ENCODE measurements at places on chromosomes 7 and 10.

DNA sequence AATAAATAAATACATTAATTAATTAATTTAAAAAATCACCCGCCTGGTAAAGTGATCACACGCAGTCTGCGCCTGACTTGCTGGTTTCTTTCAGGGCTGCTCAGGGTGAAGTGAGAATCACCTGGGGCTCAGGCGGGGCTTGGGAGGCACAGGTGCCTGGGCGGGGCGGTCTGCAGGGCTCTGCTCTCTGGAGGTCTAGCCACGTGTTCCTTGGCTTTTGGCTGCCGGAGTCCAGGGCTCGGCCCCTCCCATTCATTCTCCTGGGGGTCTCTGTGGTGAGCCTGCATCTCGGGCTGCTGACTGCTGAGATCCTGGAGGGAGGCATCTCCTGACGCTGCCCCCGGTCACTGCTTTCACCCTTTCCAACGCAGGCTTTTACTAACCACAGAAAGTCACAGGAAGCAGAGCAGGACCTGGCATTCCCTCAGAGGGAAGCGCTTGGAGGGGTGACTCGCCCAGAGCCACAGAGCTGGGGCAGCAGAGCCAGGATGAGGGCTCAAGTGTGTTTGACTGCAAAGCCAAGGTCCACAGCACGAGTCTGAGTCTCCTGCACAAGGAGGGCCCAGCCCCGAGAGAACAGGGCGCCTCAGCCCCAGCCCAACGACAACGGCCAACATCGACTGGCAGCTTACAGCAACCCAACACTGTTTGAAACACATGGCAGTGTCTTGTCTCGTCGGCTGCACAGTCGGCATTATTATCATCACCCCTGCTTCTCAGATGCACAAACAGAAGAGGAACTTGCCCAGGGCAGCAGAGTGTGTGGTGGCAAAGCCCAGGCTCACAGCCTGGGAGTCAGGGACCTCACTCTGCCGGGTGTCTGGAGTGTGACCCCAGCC lies 22.4 kb upstream of the MNX1 start:
- DNase-seq, result no peak

DNA sequence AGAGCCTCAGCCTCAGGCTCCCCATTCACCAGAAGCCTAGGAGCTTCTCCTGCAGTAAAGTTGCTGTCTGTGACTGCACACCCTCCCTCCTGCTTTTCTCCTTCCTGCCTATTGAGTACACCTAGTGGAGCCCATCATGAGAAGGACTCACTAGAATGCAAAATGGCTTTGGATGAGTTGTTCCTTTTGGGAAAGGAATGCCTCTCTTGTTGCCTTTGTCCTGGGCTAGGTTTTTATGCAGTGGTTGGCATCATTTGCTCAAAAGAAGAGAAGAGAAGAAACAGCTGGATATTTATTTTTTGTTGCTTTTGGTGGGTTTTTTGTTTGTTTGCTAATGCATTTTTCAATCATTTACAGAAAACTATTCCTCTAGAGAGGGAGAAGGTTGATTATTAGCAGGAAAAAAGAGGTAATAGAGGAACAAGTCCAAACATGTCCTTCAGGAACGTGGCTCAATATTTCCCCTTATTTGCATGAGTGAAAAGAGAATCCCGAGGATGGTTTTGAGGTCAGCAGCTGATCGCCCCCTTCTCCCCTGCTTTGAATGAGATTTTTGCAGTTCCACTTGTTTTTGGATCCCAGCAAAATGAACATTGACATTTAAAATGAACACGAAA lies 369.9 kb upstream of the NRP1 start:
- no peak for DNase-seq

DNA sequence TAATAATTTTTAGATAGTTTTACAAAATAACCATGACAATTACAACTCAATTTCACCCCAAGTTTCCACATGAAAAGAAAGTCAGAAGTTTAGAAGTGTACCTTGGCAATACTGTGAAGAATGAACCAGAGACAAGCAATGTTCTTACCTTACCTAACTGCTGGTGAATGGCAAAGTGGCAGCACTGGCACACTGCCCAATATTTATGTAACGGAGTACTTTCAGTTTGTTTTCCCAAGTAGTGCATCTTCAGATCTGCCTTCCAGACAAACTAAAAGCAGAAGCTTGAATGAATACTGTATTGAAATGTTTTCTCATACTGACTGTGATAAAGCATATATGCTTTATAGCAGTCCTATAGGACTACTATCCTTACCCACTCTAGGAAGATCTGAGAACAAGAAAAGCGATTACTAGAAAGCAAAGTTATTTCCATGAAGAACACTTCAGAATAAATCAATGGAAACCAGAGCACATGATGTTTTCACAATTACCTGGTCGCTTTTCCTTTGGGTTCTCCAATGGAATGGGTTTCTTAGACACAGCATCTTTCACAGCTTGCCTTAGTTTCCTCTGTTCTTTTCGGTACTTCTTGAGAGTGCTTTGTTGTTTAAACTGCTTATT lies 1.5 kb downstream of the NOC3L start:
- DNase-seq, result no peak

GRCh38 chr7:70307544-70308106 lies 709.4 kb downstream of the AUTS2 start:
- DNase-seq, result no peak

GRCh38 chr7:37920305-37920848 lies at the start of gene EPDR1:
EPDR1 (plus strand) TSS chr7:37920640; CDS start chr7:37920940, 300 bp downstream.
- no peak for DNase-seq

- DNase-seq, result no peak
These were observed 69.7 kb upstream of the FGFR2 start for GRCh38 chr10:121667948-121668313.

- peak; percentile 52 for DNase-seq
These were observed 224.7 kb upstream of the SH2B2 start for GRCh38 chr7:102061981-102062390.
